Fibroblast of pulmonary artery (primary cell): ENCODE measurements at places on chromosomes 5 and 9.
A peak's percentile ranks its signal among the peaks of the same experiment; 100 is the strongest.

- no peak for DNase-seq
Measured at GRCh38 chr9:98794802-98795201, 1.6 kb downstream of the ANKS6 start.

DNA sequence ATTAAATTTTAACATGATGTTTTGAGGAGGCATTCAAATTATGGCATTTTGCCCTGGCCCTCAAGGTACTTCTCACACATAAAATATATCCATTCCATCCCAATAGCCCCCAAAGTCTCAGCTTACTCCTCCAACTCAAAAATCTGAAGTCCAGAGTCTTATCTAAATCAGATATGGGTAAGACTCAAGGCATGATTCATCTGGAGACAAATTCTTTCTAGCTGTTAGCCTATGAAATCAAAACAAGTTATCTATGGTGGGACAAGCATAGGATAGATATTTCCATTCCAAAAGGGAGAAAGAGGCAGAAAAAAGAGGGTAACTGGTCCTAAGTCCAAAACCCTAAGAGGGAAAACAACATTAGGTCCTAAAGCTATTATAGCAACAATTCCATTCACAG is 408.4 kb downstream of the ZNF608 start:
- DNase-seq = no peak

- DNase-seq = no peak
Measured at GRCh38 chr5:76165711-76166374, 82.7 kb downstream of the SV2C start.

GRCh38 chr5:119409235-119409815 is 43.0 kb upstream of the HSD17B4 start:
- DNase-seq = no peak

- no peak for DNase-seq
Measured at GRCh38 chr9:98600631-98601030, 108.1 kb downstream of the GABBR2 start.

DNA sequence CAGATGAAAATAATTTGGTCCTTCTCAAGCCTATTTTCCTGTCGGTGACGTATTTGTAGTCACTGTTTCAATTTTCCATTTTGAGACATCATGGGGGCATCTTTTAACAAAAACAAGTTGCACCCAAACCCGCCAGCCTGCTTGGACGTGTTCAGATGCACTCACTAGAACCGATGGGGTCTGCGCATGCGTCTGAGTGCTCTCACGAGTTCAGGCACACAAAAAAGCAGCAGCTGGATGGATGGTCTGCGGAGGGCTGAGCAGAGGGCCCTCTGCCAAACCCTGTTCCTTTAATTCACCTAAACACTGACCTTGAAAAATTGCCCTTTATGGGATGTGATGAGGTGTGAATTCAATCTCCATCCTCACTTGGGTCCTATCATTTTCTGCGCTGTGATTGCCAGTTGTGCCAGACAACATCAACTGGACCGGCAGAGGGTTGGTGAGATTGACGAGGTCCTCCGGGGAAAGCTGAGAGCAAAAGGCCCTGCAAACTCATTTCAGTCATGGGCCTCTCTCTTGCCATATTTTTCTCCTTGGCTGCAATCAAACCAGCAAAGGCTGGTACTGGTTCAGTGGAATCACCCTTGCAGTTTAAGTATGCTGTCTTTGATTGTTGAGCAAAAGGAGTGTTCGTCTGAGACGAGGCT is 251.9 kb downstream of the NFIB start:
- DNase-seq = no peak

DNA sequence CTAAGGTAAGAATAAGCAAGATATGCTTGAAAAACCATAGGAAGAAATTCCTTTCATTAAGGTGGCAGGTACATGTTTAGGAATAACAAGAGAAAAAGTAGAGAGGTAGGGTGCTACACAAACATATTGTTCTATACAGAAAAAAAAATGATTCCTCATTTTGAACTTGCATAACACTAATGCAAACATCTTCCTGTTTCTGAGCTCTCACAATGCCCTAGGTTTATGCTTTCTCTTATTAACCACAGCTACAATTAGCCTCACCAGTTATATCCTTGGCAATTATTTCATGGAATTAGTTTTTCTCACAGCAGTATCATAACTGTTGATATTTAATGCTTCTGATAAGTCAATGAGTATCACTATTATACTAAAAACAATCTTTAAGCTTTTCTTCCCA is 20.7 kb downstream of the CEMIP2 start:
- no peak for DNase-seq

GRCh38 chr9:109910671-109911518 is 130.9 kb downstream of the PALM2AKAP2 start:
- DNase-seq = peak; percentile 73

GRCh38 chr9:121772600-121773285 is 121.3 kb downstream of the DAB2IP start:
- no peak for DNase-seq

- DNase-seq = no peak
Measured at GRCh38 chr9:72309364-72310133, 55.5 kb downstream of the ZFAND5 start.

- peak; percentile 55 for DNase-seq
Measured at GRCh38 chr5:159097784-159098602, 1.7 kb downstream of the EBF1 start.

DNA sequence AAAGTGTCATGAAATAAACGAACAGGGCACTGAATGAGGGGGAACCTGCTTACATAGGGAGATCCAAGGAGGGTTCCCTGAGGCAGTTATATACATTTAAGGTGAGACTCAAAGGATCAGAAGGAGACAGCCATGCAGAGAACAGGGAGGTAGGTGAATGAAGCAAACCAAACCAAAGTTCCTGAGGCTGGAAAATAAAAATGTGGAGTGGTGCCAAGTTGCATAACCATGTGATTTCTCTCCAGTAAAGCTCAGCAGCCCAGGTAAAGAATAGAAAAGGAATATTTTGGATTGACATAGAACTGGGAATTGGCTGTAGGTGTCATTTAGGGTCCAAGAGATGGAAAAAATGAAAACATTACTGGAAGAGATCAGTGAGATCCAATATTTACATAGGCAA is 110.7 kb downstream of the CAAP1 start:
- no peak for DNase-seq

DNA sequence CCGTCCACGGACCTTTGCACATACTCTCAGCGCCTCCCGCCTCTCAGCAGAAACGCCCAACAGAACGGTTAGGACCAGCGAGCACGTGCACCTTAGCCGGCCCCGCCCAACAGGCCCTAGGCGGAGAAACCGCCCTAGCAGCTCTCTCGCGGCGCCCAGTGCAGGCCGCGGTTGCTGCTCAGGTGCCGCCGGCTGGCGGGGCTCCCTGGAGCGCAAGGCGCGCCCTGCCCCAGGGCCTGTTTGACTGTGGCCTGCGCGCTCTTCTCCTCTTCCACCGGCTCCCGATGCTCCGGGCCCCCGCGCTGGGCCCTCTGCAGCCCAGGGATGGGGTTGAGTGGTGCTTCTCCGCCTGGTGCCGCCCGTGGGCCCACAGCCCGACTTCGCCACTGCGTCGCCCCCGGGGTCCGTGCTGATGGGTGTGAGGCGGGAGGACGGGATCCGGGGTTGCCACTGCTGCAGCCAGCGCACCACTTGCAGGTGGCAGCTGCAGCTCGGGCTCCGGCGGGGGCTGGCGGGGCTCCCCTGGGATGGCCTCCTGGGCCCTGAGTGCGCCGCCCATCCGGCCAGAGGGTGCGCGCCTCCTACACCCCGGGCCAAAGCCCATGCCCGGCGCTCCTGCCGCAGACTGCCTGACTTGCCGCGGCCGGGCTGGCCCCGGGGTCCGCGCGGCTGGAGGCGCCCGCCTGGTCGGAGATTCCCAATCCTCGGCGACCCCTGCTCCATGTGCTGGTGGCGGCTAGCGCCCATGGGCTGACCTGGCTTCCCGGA is 1889.4 kb upstream of the CDH9 start:
- DNase-seq = no peak

DNA sequence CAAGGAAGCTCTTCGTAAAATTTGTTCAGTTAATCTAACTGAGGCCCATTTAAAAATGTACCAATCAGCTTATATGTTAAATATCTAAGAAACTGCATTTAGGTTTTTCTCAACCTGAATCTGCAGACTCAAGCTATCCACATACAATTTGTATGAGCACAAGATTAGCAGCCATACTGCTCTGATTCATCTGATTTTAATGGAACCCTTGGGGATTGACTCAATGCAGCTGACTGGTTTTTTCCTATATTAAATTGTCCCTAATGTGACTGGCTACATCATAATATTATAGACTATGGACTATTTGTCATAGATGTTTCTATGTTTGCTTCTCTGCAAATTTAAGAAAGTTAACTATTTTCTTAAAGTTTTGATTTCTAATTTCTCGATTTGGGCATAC is 451.0 kb upstream of the TUSC1 start:
- peak; percentile 11 for DNase-seq

- no peak for DNase-seq
Measured at GRCh38 chr5:6302684-6303083, 75.7 kb downstream of the MED10 start.

- peak; percentile 83 for DNase-seq
Measured at GRCh38 chr5:73363911-73364730, 84.5 kb downstream of the FOXD1 start.

DNA sequence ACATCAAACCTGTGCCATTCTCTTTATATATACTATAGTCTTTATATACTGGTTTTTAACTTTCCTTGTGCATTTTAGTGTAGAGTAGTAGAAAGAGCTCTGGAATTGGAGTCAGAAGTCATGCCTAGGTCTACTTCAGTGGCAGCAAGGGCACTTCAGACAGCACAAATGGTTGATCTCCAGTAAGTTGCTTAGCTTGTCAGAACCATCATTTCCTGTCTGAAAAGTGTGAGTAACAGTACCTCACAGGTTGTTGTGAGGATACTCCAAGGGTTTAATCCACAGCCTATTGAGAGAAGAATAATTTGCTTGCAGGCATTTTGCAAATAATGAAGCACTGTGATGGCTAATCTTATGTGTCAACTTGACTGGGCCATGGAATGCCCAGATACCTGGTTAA is 95.8 kb upstream of the NR4A3 start:
- DNase-seq = no peak

DNA sequence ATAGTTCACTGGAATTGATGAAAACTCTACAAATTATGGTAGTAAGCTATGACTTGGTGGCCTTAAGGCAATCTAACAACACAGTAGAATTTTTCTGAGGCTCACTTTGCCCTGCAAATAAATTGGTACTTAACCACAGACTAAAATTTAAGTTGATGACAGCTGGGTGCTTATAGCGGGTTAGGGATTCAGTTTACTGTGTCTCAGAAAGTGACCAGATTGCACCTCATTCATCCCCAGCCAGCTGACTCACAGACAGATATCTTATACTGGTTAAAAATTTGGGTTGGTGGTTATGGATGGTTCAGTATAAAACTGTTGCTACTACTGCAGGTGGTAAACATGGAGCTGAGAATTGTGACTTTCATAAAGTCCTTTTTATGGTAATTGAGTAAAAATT is 2.8 kb downstream of the CKS2 start:
- DNase-seq = no peak

- peak; percentile 90 for DNase-seq
Measured at GRCh38 chr5:14664270-14665100, at the start of gene OTULIN. Gene OTULIN (plus strand): TSS chr5:14664718. CDS start chr5:14664826, 108 bp downstream.

DNA sequence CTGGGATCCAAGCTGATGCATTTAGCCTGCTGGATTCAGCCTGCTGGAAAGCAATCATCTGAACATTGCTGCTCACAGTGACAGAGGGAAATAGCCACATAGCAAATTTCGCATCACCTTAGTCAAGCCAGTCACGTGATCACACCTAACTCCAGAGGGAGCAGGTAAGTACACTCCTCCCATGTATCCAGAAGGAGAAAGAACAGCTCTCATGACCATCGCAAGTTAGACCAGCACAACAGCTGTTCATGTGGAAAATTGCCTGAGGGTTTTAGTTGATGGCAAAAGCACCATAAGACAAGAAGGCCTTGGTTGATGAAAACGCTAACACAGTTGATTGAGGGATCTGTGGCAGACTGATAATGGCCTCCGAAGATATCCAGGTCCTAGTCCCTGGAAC is 34.2 kb upstream of the MYO10 start:
- DNase-seq = no peak

- no peak for DNase-seq
Measured at GRCh38 chr9:87732756-87733155, 6.8 kb downstream of the CTSL start.

- DNase-seq = no peak
Measured at GRCh38 chr9:137164370-137165249, 5.2 kb downstream of the LRRC26 start.

DNA sequence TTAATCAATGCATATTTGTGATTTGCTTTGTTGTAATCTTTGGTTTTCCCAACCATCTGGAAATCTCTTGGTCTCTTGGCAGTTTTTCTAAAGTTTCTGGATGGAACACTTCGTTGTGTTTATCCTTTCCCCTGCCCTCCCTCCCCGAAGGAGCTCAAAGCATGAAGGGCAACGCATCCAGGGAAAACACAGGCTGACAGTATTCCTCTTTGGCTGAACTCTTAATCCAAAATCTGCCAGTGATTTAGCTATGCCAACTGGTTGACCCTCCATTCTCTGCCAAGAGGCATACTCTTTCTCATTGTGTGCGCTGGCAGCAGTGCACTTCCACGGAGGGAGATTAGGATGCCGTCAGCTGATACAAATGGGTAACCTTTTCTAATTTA is 20.5 kb downstream of the ZBTB34 start:
- DNase-seq = no peak

DNA sequence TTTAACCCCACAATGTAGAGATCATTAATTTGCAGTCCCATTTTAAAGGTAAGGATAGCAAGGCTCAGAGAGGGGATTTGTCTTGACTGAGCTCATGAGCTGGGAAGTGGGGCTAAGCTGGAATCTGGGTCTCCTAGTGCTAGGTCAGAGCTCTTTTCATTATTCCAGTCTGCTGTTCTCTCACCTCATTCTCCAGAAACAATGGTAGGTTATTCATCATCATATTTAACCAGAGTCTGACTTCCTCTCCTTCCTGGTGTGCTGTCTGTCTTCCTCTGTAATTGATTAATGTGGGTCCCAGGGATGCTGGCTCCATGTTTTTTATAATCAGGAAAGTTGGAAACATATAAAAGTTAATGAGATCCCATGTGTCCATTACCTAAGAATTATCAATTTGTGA is 20.6 kb downstream of the C9orf43 start:
- no peak for DNase-seq

- no peak for DNase-seq
Measured at GRCh38 chr9:8648271-8648845, 848.8 kb upstream of the DMAC1 start.

DNA sequence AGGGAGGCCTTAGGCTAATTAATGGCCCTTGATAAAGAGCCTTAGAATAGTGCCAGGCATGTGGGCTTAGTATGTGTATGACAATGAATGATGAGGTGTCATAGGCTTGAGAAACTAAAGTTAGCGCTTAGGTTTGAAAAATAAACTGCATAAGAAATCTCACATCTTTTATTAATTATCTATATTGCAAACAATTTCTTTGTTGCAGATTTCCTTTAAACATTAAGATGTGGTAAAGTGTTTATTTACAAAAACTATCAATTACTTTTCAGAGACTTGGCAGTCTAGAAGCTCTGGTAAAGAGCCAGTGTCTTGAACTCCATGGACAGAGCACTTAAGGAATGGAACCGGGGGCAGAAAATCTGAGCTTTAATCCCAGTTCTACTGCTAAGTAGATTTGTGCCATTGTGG is 23.1 kb downstream of the MAP1B start:
- DNase-seq = no peak

- peak; percentile 50 for DNase-seq
Measured at GRCh38 chr9:125807079-125807478, 59.9 kb downstream of the PBX3 start.
